ENCODE measurements at places on chromosomes 12 and 14.

- no peak for DNase-seq
Measured at GRCh38 chr12:91171476-91171875, 11.1 kb downstream of the DCN start.

DNA sequence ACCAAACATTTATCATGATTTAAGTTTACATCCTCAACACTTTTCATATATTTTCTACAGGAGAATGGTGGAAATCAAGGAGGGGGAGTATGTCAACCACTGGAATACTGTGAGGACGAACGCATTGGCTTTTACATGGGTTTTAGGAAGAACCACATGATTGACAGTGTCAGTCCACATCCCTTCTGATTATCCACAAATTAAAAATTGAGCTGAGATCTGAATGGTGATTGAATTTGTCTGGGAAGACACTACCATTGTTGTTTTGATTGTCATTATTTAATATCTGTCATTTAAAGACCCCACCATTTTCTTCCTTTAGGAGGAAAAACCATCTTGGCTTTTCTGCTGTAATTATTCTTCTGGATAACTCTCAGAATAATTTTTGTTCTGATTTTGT is 31.3 kb upstream of the KLRF1 start:
- no peak for DNase-seq

- DNase-seq, result no peak
Measured at GRCh38 chr12:70831543-70831942, 89.0 kb downstream of the PTPRR start.

DNA sequence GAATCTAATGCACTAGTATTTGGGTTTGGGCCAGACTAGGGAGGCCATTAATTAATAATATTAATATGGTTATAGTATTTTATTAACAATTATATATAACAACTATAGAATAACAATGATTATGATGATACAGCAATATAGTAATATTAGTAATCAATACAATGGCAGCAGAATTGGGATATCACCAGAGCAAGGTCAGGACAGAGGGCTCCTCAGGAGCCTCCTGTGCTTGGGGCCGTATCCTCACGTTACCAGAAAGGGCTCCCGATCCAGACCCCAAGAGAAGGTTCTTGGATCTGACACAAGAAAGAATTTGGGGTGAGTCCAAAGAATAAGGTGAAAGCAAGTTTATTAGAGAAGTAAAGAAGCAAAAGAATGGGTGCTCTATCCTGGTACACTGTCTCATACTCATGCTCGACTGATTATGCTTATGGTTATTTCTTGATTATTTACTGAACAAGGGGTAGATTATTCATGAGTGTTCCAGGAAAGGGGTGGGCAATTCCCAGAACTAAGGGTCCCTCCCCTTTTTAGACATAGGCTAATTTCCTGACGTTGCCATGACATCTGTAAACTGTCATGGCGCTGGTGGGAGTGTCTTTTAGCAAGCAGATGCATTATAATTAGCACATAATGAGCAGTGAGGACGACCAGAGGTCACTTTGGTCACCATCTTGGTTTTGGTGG is 61.6 kb downstream of the RIN3 start:
- DNase-seq, result no peak
